HS-5 (cell line): ENCODE measurements at places on chromosomes 11 and 22.

- no peak for DNase-seq
Observed at GRCh38 chr11:125662689-125663088, 18.0 kb downstream of the ACRV1 start.

- DNase-seq: no peak
Observed at GRCh38 chr22:46664301-46664855, 44.2 kb downstream of the GRAMD4 start.

- no peak for DNase-seq
Observed at GRCh38 chr11:67178421-67178820, 59.4 kb downstream of the KDM2A start.

GRCh38 chr22:19974268-19974861, 32.7 kb upstream of the TXNRD2 start:
- no peak for DNase-seq

DNA sequence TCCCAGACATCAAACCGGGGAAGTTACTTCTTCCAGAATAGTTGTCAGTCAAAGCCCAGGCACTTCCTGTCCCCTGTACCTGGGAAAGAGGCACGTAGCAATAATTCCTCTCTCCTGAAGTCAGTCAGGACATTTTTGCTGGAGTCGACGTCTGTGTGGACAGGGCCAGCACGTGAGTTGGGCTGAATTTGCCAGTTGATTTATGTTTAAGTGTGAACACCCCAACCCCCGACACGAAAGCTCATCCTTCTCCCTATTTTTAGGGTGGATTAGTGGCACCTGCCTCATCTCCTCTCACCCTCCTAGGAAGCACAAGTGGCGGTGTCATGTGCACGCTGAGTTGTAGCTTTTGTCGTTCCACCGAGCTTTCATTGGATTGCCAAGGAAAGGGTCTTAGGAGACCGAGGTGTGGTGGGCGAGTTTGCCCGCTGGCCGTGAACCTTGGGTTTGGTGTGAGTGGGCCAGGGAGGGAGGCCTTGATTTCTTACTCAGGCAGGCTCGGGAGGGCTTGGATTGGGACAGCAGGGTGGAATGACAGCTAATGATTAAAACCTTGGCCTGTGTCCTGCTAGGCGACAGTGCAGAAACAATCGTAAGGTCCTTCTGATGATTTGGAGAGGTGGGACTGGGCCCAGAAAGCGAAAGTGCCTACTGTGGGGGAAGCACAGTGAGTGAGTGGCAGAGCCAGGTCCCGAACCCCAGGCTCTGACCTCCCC, 87.0 kb upstream of the CRYBB3 start:
- no peak for DNase-seq

GRCh38 chr11:70036971-70037882, 40.9 kb upstream of the ANO1 start:
- DNase-seq: no peak

DNA sequence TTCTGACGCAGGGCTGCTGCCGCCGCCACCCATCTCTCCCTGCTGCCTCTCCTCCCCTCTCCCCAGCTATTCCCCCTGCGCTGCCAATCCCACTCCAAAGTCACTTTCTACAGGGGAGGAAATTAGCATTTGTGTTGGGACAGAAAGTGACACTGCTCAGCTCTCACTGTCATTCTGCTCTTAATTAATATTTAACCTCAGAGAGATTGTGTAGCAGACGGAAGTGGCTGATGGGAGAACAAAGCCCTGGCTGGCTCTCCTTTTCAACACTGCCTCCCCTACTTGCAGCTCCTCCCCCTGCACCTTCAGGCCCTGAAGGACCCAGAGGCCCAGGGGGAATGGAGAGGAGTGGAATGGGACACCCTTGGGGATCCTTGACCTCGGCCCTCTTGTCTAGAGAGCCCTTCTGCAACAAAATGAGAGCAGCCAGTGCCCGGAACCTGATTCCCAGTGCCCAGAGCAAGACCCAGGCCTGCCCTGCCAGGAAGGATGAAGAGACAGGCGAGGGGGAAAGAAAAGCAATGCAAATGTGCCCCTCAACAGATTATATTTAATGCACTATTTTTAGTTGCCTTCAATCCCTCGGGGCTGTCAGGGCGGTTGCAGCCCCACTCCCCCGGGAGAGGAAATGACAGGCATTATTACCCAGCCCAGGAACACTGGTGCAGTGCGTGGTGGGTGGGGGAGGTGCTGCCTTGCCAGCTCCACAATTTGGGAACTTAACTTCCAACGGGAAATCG, 14.6 kb upstream of the NRGN start:
- no peak for DNase-seq

DNA sequence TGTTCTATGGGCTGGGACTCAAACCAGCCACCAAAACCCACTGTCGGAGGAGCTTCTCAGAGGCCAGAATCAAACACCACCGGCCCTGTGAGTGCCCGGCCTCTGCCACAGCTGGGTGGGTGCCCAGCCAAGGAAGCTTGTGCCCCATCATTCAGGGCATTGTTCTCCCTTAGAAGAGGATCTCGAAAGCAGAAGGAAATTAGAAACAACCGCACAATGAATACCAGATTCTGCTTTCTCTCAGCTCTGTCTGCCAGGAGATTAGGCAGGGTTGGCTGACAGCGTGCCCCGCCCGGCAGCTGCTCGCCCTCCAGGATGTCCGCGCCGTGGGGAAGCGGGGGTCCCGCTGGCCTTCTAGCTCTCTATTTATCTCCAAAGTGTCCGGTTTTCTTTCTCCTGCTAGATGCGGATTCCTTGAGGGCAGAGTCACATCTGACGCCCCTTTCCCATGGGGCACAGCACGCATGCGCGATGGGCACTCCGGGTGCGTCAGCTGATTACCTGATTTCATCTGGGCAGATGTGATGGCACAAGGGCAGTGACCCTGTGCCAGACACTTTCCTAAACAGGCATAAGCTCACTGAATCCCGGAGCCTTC, 25.5 kb downstream of the SCGB1A1 start:
- no peak for DNase-seq

DNA sequence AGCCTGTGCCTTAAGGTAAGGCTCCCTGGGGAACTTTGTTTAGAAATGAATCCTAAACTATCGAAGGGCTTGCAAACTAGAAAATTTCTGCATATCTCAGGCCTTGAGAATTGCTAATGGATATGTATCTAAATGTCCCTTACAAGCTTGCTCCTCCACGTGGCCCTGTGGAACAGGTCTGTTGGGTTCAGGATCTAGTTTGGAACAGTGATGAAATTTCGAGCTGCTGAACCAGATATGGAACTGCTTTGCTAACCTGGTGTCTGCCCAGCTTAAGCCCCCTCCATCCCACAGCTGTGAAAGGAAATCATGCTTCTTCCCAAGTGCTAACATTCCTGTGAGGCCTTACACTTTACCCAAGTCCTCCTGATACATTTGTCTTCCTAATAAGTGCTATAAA, 11.6 kb downstream of the SREBF2 start:
- DNase-seq: no peak

DNA sequence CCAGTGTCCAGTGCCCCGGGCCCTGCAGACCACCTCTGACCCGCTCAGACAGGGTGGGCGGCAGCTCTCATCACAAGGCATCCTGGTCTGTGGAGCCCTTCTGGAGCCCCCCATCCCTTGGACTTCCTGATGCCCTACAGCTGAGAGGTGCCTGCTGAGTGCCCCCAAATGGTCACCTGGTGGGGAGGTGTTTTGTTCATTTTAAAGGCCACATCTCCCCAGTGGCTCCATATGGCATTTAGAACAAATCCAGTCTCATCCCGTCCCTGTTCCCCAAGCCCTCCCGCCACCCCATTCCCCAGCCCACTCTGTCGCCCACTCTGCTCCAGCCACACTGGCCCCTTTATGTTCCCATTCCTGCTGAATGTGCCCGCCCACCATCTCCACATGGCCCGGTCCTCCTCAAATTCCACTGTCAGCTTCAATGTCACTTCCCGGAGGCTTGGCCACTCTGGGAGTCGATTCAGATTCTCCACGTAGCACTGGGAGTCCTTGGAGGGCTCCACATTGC, 32.8 kb downstream of the OSBPL5 start:
- DNase-seq: no peak

- DNase-seq: no peak
Observed at GRCh38 chr11:131190446-131190845, 180.0 kb upstream of the NTM start.

DNA sequence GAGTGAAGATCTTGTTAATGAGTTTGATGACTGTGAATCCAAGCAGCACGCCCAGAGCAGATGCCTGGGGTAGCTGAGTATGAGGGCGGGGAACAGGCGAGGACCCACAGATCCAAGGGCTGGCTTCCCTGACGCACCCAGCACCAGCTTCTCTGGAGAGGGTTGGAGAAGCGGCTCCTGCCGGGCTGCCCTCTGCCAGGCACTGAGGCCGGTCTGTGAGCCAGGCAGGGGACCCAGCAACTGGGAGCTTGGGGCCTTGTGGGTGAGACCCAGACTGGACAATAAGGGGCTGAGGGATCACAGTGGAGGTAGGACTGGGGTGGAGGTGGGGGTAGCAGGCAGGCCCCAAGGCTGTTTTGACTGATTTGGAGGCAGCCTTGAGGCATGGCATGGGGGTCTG, 8.6 kb upstream of the SYT12 start:
- DNase-seq: no peak

- no peak for DNase-seq
Observed at GRCh38 chr11:34425360-34425759, 13.4 kb upstream of the CAT start.

DNA sequence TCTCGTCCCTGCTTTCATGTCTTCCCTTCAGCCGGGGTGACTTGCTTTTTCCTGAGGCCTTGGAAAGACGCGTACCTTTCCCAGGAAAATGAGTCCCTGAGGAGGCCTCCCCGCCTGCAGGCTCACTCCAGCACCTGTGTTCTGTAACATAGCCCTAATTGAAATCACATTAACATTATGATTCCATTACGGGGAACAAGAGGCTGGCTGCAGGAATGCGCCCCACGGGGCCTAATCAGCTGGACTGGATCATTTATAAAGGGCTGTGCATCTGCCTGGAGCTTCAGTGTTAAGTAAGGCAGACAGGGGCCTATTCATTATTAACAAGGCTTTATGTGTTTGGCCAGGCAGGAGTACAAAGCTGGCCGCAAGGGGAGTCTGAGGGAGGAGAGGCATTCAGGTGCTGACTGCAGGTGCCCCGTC, 41.9 kb upstream of the TSPAN18 start:
- DNase-seq: no peak

- DNase-seq: no peak
Observed at GRCh38 chr11:107203656-107204055, 185.4 kb upstream of the GUCY1A2 start.

- no peak for DNase-seq
Observed at GRCh38 chr11:27600656-27601055, 94.1 kb upstream of the LIN7C start.

DNA sequence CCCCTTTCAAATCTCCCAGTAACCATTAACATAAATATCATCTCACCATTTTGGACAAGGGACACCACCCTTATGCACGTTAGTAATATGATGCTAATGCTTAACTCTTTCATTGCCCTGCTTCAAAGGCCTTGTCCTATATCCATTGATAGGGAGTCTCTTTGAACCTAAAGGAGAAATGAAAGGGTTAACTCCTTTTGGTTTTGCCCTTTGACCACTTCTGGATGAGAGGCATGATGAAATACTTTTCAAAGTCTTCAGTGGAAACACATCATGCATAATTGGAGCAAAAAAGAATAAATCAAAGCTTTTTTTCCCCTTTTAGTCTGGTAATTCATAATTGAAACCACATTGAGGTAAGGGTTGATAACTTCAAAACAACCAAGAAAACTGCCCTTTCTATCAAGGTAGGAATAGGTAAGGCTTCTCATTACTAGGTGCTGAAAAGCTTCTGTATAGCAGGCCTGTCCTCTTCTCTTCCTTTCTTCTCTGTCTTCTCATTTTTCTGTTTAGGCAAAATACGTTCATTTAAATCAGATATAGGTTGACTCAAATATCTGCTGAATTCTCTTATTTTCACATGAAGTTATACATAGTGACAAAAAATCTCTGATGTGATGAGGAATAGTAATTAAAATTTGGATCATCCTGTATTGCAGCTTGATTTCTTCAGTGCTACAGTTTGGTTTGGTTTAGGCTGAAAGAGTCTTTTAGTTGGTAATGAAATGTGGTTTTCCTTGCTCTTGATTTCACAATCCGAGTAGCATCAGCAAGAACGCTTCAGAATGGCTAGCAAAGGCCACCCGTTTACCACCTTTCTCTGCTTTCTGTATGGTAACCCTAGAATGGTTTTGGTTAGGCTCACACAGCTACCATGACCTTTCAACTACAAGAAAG, 94.8 kb downstream of the EXT2 start:
- no peak for DNase-seq

DNA sequence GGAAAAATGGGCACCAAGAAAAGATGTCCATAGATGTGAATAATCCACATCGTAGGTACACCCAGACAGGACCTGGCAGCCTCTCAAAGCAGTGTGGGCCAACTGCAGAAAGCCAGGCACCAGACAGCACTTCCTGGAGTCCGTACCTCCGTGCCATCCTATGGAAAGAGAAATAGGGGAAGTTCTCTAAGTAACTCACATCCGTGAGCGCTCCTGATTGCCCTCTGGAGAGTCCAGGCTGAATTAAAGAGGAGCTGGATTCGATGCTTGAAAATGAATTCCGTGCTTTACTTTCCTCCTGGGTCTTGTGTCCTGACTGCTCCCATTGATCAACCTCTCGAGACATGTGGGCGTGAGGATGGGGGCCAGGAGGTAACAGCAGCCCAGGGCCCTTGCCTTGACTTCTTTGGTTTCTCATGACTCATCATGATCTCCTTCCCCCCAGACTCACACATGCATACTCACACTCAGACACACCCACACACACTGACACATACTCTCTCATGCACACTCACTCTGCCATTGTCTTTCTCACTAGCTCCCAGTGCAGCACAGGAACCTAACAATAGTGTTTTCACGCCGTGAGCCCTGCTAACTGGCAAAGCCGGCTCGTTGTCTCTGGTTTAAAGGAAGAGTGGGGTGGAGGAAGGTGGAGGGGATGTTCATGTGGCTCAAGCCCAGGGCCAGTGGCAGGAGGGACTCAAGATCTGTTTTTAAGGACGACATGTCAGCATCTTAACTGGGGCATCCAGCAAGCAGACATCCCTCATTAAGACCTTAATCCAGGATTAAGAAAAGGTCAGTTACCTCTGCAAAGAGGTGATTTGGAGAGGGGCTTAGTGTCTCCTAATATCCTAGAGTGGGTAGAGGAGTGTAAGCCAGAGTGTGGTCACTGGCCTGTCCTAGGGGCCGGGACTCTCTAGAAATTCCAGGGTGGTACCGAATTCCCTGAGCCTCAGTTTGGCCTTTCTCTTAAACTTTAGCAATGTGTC, 104.2 kb downstream of the SCN3B start:
- DNase-seq: no peak

DNA sequence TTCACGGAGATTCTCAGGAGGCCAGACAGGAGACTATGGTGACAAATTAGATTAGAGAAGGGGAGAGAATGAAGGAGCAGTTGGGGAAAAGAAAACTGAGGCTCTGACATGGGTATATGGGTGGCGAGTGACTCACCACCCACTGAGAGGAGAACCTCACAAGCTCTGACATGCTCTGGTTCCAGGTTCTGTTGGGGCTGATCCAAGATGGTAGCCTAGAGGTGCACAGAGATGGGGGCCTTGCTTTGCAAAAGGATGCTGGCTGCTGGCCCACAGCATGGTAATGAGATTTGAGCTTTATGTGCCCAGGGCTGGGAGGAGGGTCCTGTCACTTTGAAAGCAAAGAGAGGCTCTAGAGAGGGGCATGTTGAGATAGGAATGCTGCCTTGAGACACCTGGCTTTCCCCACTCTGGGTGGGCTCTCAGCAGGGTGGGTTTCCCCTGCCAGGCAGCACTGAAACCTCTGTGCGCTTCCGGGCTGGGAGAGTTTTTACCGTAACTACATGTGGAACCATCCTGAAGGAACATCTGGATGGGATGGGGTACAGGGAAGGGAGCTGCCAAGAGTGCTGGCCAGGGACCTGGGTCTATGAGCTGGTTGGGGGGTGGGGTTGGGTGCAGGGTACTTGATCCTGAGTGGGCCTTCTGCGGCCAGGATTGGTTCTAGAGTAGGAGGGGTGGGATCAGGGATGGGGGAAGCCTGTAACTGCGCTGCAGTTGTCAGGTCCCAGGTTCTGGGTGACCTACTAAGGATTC, 1.2 kb upstream of the GRK2 start:
- DNase-seq: no peak
